Activated B cell treated with CpG ODN at 0.5 μM for 24 hours (primary cell): ENCODE measurements at places on chromosomes 4 and X. TPM values are rescaled to one million over a fixed set of nuclear protein-coding genes. Genes with fewer than 3 reads are reported as not detected.

GRCh38 chr4:6471307-6472007 is 957 bp downstream of the PPP2R2C start:
- DNase-seq = peak; percentile 14

DNA sequence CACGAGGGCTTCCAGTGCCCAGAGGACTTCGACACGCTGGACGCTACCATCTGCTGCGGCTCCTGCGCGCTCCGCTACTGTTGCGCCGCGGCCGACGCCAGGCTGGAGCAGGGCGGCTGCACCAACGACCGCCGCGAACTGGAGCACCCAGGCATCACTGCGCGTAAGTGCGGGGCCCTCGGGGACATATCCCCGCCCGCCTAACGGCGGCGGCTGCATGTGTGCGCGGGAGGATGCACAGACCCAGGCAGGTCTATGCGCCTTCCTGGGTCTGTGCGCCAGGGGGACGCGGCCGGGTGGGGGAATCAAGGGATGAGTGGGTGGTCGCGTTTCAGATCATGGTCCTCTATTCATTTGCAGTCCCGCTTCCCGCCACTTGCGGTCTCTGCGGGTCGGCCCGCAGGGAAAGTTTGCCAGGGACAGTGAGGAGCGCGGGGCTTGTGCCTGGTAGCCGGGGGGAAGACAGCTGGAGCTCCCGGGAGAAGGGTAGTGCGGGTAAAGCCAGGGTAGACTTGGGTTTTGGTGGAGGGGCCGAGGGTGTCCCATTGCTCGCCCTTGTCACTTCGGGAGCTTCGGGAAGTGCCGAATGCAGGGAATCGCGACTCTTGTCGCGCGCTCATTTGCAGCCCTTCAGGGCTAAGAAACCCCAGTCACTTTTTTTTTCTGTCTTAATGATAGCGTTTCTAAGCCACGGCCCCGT is 1.0 kb downstream of the SHISA3 start:
- no peak for DNase-seq

- no peak for DNase-seq
Measured at GRCh38 chr4:137956256-137956655, 285.9 kb downstream of the SLC7A11 start.

GRCh38 chr4:98469771-98470170 is 188.6 kb downstream of the TSPAN5 start:
- DNase-seq = no peak

GRCh38 chrX:67781132-67781531 is 237.3 kb downstream of the AR start:
- no peak for DNase-seq

- no peak for DNase-seq
Measured at GRCh38 chr4:162163892-162164759, at the start of gene FSTL5. Gene FSTL5, minus strand, starts transcription at chr4:162164000. Its CDS starts 52,604 bp downstream, at chr4:162111396.

DNA sequence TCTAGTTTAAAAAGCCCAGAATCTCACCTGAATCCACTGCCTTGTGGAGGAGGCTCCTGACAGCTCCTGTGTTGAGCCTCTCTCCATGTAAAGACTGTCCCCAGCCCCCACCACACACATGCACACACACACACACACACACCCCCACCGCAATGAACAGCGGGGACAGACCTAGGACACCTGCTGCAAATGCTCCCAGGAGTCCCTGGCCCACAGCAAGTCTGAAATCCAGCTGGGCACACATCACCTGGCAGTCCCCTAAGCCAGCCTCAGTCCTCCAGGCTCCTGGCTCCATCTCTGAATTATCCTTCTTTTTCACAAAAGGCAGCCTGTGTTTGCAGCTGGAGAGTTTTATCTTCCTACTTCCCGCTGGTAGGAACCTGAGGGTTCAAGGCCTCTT is 6.6 kb upstream of the FAM53A start:
- no peak for DNase-seq

DNA sequence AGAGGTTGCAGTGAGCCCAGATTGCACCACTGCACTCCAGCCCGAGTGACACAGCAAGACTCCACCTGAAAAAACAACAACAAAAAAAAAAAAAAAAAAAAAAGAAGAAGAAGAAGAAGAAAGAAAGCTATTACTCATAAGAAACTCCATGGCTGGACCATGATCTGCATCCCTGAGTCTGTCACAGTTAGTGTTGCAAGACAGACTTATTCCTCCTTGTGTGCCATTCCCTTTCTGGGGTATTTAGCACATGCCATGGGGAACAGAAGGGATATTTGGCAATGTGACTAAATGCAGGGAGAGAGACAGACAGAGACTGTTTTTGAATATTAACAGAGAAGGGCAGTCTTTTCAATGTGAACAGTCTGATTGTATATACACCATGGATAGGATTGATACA is 16.7 kb upstream of the PDS5A start:
- DNase-seq = no peak

GRCh38 chr4:175929932-175930331 is 117.9 kb upstream of the GPM6A start:
- no peak for DNase-seq

DNA sequence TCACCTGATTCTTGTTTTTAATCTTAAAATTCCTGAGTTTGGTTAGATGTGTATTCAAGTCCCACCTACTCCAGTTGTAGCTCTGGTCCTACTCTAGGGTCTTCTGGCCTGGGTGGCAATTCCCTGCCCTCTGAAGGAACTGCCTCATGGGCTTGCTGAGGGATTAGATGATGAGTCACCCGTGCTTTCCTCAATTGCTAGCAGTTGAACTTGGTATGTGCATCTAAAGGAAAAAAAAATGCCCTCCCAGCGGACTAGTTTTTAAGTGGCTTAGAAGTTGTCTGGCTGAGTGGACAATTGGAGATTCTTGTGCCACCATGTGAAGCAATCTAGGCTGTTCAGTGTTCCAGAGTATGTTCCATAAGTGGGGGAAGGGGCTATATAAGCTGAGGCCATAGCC is 127.0 kb downstream of the CCNG2 start:
- no peak for DNase-seq

DNA sequence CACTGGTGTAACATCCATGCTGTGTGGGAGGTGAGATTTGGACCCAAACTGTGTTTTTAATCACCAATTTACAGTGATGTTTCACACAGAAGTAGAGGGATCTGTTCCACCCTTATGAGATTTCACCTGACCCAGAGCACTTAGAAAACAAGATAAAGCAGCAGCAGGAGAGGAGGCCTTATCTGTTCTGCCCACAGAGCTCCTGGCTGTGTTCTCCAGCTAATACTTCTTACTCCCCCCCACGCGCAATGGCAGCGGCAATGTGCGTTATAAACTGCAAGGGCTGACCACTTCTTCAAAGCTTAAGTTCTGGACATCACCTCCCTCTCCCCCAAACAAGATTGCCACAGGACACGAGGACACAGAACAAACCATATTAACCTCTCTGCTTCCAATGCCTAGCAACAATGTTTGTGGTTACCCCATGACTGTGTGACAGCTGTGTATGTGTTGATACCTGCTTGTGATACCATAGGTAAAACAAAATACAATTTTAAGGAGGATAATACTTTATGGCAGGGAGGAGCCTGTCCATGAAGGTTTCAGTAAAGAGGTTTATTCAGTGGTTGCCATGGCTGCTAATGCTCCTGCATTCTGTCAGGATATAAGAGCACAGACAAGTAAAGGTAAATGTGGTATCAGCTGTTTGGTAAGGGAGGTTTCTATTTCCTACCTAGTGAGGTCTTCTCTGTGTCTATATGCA is 210.0 kb downstream of the SOWAHB start:
- no peak for DNase-seq

- DNase-seq = peak; percentile 26
Measured at GRCh38 chr4:71187404-71188155, 151.2 kb upstream of the SLC4A4 start.

DNA sequence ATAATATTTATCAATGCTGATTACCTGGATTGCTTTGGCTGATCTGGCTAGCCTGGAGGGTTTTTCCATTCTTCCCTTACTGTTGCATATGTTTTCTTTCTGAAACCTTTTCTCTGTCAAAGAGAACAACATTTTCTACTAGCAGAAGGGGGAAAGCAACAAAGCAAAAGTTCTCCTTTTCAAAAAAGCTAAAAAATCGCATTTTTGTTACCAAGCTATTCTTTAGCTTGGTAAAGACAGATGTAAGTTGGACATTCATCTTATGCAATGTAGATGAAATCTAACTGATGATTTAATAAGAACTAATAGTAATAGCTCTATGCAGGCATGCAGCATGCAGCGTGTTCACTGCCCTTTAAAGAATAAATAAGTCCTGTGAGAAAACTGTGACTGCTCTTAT is at the start of gene GRXCR1:
Gene GRXCR1, plus strand, starts transcription at position 301 of the 400 bp plus-strand sequence. CDS start 554 bp downstream, outside the sequence.
- DNase-seq = no peak

PDCL2 gene
- not detected in 2 replicates for total RNA-seq

PAGE1 gene
- not detected in 2 replicates for total RNA-seq

BTK gene
- 193 and 219 TPM in 2 replicates for total RNA-seq

SLC10A6 gene
- 0.44 TPM in 1 of 2 replicates, not detected in the other for total RNA-seq

NAA11 gene
- not detected in 2 replicates for total RNA-seq

GUCY1A1 gene
- 0.51 and 0.71 TPM in 2 replicates for total RNA-seq
